ENCODE measurements at places on chromosomes 1 and 21.
A peak's percentile ranks its signal among the peaks of the same experiment; 100 is the strongest.

- DNase-seq = peak; percentile 39
Measured at GRCh38 chr1:2044510-2045319, 5.5 kb upstream of the PRKCZ start.

GRCh38 chr1:174794861-174795260 is 204.9 kb upstream of the CACYBP start:
- DNase-seq = no peak

GRCh38 chr1:59236721-59237545 is 60.0 kb upstream of the FGGY start:
- no peak for DNase-seq

DNA sequence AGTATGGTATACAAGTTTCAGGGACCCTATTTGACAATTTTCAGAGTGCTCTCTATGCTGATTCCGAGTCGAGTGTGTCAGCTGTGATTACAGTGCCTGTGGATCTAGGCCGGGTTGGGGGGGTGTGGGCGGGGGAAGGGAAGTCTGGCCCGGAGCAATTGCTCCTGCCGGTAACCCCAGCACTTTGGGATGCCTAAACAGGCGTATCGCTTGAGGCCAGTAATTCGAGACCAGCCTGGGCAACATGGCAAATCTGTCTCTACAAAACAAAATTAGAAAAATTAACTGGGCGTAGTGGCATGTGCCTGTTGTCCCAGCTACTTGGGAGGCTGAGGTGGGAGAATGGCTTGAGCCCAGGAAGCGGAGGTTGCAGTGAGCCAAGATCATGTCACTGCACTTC is 1.6 kb upstream of the IL10RB start:
- DNase-seq = no peak

- DNase-seq = no peak
Measured at GRCh38 chr21:33076600-33077329, 6.8 kb downstream of the OLIG1 start.

DNA sequence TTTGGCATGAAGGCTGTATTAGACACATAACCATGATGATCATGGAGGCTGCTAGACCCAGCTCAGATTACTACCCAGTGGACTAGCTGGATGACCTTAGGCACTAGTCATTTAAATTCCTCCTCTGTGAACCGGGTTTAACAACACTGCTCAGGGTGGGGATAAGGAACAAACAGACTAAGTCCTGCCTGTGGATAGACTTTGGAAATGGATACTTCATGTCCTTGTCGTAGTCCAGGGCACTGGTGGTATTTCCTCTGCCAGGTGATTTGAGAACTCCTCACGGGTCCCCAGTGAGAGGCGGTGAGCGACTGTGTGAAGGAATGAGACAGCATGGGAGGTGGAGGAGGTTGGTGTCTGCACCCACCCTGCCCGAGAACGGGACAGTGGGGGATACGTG is 72.9 kb upstream of the SELENON start:
- DNase-seq = no peak

- no peak for DNase-seq
Measured at GRCh38 chr1:185514311-185514710, 197.3 kb upstream of the IVNS1ABP start.

DNA sequence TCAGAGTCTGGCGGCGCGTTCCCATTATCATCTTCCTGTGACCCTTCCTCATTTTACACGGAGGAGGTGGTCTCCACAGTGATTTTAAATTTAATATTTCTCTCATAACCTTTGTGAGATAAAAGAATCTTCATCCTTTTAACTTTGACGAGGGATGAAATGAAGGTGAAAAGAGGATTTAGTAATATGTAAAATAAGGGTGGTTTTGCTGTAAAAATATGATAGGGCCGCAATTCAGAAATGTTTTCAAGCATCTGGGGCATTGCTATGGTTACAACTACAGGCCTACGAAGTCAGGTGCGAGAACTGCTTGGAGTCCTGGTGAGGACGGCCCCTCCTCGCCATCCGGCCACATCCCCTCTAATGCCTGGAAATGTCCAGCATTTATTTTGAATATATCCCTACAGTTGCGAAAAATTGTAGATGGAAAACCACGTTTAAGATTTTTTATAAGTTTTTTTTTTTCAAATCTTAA is 422 bp upstream of the RSBN1 start:
- no peak for DNase-seq

GRCh38 chr1:245067257-245067656 is 87.5 kb upstream of the KIF26B start:
- peak; percentile 65 for DNase-seq

All from fibroblast of skin of right quadriceps (primary cell).